ENCODE measurements at places on chromosomes 6 and 20.
A peak's percentile ranks its signal among the peaks of the same experiment; 100 is the strongest.

DNA sequence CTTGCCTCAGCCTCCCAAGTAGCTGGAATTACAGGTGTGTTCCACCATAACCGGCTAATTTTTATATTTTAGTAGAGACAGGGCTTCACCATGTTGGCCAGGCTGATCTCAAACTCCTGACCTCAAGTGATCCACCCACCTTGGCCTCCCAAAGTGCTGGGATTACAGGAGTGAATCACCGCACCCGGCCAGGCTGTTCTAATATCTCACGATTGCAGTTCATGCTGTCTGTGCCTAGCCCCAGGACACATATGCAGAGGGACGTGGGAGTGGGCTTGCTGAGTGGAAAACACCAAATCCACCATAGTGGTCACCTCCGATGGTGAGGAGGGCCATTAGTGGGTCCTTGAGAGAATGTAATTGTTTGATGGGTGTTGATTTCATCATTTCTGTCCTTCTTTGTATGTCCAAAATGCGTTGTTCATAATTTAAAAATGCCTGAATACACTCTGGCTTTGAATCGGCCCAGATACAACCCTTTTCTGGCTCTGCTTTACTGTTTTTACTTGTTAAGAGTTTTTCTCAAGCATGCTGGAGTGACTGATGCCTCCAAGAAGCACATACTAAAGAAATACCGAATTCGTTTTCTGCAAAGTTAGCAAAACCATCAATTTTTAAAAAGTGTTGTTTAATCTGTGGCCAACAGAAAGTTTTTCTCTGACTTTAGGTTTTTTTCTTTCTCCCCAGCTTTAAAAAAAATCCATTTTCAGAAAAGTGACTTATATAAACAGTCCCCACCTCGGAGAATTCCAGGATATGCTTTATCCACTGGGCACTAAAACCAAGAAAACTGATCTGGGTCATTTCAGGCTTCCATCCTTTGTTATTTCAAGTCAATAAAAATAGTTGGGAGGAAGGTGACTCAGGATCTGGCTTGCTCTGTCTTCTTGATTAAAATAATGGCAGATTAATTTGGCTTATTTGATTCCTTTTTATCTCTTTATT lies 18.8 kb upstream of the RALGAPA2 start:
- no peak for DNase-seq

DNA sequence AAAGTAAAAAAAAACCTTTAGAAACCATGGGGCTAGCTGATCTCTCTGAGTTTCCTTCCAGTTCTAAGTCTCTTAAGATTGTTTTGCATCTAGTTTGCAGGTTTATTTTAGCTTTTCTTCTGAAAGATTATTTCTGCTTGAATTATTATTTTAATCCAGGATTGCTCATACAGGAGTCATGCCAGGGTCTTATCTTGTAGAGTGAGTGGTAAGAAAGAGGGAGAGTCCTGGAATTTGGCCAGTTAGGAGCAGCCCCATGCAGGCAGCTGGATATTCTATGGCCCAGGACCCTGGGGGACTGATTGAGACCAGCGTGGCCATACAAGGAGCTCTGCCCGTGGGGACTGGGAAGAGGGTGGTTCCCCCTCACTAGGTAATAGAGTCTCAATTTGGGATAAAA lies 178.9 kb upstream of the HEY2 start:
- DNase-seq = no peak

DNA sequence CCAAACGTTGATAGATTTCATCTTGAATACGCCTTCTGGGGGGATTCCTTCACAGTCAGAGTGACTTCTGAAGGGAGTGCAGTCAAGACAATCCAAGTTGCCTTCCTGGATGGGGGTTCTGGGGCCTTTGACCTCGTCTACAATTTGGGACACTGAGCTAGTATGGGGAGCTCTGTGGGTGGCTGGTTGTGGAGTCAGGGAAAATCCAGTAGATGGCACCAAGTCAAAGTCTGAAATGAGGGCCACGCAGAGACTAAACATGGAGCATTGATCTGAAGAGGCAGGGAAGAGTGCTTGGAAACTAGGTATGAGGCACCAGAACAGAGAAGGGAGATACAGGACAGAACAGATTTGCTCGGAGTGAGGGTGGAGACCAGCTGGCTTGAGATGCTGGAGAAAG lies 43.6 kb upstream of the CCN6 start:
- DNase-seq = no peak

DNA sequence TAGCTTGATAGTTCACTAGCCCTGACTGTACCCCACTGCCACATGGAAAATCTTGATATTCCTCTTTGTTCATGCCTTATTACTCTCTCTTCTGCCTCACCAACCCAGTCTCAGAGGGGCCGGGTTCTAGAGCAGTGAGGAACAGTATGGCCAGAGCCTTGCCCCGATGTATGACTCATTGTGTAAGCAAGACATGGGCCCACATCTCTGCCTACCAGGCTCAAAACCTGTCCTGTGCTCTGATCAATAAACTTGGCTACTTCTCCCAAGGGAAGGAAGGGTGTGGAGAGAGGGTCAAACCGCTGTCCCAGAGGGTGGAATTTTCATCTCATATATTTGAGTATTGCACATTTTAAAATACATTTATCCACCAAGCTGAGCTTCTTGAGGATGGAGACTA lies 91.7 kb downstream of the DNAH8 start:
- no peak for DNase-seq

DNA sequence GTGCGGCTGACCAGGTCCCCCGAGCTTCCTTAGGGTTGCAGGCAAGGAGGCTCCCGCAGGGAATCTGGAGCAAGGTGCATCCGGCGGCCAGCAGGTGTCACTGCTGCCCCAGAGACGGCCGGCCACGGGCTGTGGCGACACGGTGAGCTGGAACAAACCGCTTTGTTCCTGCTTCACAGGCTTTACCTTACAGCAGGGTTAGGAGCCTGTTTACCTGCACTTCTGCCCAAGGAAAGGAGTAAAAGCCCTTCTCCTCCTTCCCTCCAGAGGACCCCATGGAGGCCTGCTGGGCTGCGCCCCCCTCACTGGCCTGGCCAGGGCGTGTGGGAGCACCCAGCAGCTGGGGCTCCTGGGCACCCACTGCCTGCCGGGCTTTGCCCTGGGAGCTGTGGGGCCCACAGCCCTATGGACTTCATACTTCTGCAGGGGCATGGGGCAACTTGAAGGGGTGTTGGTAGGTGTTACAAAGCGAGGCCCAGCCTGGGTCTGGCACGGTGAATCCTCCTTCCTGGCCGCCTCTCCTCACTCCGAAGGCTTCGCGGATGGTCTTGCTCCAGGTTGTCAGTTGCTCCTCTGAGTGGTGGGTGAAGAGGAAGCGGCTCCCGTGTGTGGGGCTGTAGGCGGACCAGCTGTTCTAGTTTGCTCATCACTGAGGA lies 88.4 kb downstream of the CDC5L start:
- DNase-seq = peak; percentile 70

DNA sequence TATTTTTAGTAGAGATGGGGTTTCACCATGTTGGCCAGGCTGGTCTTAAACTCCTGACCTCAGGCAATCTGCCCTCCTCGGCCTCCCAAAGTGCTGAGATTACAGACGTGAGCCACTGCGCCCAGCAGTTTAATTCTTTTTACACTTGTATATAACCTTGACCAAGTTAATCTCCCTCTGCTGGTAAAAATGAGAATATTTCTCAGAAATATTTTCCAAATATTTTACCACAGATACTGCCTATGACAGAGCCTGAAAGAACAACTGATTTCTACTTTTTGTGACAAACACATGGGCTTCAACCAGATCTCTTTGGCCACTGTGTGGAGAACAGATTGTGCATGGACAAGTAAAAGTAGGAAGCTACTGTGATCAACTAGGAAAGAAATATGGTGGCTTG lies 21.2 kb upstream of the NHSL1 start:
- no peak for DNase-seq

DNA sequence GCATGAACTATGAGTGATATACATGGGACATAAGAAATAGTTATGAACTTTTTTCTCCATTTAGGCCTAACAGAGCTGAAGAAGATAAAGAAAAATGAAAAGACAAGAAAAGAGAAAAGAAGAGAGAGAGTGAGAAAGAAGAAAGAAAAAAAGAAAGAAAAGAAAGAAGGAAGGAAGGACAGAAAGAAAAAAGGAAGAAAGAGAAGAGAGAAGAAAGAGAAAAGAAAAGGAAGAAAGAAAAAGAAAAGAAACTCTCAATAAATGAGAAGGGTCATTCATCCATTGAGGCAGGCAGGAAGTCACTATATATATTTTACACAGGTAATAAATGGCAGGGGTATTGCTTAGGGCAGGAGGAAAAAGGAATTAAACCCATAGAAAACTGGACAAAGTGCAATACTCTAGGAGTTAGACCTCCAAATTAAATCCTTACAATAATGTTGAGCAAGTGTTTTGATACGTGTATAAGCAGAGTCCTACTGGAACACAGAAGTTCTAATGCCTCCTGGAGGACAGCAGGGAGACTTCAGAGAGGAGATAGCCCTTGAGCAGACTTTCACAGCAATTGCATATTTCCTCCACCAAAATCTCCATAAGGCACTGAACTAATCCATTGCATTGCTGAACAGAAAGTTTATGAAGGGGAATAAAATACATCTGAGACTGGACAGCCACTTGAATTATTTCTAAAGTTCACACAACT lies 86.4 kb upstream of the TENT5A start:
- DNase-seq = no peak

GRCh38 chr20:1287306-1287705 lies 21.2 kb downstream of the SNPH start:
- DNase-seq = no peak

GRCh38 chr20:53409447-53409717 lies 184.3 kb downstream of the ZNF217 start:
- no peak for DNase-seq

DNA sequence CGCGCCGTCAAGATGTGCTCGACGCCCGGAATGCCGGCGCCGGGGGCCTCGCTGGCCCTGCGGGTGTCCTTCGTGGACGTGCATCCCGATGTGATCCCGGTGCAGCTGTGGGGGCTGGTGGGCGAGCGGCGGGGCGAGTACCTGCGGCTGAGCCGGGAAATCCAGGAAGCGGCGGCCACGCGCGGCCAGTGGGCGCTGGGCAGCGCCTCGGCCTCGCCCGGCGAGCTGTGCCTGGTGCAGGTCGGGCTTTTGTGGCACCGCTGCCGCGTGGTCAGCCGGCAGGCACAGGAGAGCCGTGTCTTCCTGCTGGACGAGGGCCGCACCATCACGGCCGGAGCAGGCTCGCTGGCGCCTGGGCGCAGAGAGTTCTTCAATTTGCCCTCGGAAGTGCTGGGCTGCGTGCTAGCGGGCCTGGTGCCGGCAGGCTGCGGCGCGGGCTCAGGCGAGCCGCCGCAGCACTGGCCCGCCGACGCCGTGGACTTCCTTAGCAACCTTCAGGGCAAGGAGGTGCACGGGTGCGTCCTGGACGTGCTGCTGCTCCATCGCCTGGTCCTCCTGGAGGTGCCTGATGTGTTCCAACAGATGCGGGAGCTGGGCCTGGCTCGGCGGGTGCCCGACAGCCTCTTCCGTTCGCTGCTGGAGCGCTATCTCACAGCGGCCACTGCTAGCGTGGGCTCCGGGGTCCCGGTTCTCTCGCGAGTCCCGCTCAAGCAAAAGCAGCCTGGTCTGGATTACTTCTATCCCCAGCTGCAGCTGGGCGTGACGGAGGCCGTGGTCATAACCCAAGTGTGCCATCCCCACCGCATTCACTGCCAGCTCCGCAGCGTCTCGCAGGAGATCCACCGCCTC lies 656 bp downstream of the TDRD6 start:
- DNase-seq = no peak

Measured in activated naive CD4-positive, alpha-beta T cell treated with anti-CD3 and anti-CD28 coated beads, Interleukin-2, amount 50 U/mL, for 16 hours (primary cell).